ENCODE measurements at places on chromosomes 2 and 18.

GRCh38 chr18:79317703-79318102, 78.0 kb upstream of the NFATC1 start:
- DNase-seq, result no peak

GRCh38 chr2:176745543-176746200, 466.9 kb upstream of the HNRNPA3 start:
- no peak for DNase-seq

DNA sequence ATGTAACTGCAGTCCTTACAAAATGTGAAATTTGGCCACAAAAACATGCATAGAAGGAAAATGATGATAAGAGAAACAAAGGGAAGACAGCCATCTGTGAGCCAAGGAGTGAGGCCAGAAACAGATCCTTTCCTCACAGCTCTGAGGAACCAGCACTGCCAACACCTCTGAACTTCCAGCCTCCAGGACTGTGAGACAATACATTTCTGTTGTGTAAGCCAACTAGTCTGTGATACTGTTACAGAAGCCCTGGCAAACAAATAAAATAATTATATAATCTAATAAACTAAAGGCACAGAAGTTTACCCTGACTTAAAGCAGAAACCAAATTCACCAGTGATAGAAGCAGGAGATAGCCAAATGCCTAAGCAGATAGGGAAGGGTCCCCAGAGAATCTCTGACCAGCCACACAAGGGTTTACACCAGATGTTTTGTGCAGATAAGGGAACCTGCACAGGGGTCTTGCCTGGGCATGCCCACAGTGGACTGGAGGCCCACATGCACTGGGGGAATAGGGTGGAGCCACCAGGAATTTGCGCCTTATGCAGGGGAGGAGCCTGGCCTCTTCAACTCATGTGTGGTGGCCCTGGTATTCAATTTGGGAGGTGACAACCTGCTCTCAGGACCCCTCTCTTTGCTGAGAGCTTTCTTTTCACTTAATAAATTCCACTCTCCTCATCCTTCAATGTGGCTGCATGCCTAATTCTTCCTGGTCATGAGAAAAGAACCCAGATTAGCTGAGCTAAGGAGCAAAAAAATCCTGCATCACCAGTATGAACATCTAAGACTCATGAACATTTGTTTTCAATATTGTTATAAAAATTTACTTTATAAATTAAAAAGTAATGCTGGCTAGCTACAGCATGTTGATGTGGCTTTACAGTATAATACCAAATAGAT, 3.8 kb upstream of the GCC2 start:
- no peak for DNase-seq

DNA sequence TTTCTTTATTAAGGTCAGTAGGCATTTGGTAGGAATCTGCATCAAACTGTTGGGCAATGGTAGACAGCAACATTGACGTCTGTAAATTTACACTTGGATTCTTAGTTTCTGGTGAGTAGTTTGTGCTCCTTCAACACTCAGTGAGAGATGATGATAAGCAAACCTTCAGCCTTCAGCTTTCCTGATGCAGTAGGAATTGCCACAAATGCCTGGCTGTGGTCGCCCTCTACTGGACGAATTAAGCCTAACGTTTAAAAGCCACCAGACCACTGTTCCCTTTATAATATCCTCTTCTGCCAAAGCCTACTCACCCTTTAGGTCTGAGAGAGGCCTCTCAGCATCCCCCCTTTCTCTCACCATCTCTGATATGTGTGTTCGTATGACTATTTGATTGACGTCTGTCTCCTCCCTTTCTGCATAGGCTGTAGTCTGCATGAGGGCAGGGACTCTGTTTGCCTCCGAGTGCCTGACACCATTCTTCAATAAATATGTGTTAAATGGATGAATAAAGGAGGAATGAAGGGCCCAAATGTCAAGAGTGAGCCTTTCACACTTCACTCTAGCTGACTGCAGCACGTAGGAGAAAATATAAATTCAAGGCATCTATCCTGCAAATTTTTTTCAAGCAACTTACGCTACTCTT, 47.0 kb upstream of the PLEKHM3 start:
- DNase-seq, result peak; percentile 78

- no peak for DNase-seq
Measured at GRCh38 chr18:50624981-50625380, 65.1 kb downstream of the MAPK4 start.

DNA sequence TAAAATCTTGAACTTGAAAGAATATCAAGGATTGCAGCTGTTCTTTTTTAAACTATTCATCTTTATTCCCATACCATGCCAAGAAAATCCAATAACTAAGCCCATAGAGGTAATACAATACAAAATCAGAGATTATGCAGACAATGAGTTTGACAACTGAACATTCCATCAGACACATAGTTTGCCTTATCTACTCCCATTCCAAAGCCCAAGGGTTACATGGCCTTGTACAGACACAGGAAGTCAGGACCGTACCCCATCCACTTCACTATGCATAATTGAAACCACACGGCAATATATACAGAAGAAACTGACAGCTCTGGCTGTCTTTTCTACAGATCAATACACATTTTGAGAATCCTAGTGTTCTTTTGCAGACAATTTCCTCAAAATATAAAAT, 181.3 kb downstream of the TMX3 start:
- no peak for DNase-seq

Measured in AG08395 (cell line).